ENCODE measurements at places on chromosomes 11 and 22.

DNA sequence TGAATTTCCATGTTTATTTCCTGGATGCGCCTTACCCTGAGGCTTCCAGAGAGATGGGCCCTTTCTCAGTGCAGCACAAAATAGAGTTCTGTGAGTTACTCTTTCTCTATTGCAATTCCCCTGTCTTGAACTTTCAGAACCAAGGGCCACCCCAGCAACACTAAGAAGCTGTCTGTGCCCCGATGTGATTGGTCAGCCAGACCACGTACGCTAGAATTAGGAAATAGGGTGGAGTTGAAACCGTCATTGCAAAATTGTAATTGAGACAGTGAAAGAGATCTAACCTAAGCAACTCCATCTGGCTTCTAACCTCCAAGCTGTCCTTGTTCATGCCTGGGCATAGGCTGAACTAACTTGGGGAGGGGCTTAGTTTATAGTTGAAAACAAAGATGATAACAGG lies 981.3 kb downstream of the OPCML start:
- DNase-seq: no peak

GRCh38 chr11:35260342-35260985 lies 121.5 kb downstream of the CD44 start:
- no peak for DNase-seq

GRCh38 chr11:127275774-127276173 lies 275.2 kb upstream of the KIRREL3 start:
- no peak for DNase-seq

DNA sequence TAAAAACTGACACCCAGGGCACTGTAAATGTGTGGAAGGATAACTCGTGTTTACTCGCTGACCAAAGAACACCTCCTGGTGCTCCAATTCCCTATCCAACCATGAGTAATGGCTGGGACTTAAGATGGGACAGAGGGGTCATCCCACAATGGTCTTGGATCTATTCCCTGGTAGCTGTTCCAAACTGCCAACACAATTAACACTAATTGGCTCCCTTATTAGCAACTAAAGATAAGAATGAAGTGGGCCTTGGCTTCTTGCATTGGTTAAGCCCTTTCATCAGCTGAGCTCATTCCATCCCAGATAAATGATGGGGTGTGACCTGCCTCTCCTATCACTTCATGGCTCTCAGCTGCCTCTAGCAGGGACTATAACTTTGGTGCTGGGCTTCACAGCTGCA lies 1.5 kb upstream of the SIK3 start:
- no peak for DNase-seq

- DNase-seq: no peak
Measured at GRCh38 chr22:19696504-19697276, 17.6 kb upstream of the SEPTIN5 start.

- DNase-seq: no peak
Measured at GRCh38 chr11:66849501-66850234, 6.4 kb downstream of the RCE1 start.

- DNase-seq: no peak
Measured at GRCh38 chr22:50032941-50033601, 20.5 kb upstream of the IL17REL start.

Measured in NCI-H774 (cell line).